Spinal cord (tissue), 10 donors: ENCODE measurements at places on chromosomes 5 and 9. TPM values are rescaled to one million over a fixed set of nuclear protein-coding genes. Genes with fewer than 3 reads are reported as not detected.

- no peak for DNase-seq
These were observed 45.9 kb upstream of the CEMIP2 start for GRCh38 chr9:71814226-71814625.

Gene PCDHGB6
- 10.6 TPM for total RNA-seq

Gene SAXO1
- 0.17 TPM for total RNA-seq

DNA sequence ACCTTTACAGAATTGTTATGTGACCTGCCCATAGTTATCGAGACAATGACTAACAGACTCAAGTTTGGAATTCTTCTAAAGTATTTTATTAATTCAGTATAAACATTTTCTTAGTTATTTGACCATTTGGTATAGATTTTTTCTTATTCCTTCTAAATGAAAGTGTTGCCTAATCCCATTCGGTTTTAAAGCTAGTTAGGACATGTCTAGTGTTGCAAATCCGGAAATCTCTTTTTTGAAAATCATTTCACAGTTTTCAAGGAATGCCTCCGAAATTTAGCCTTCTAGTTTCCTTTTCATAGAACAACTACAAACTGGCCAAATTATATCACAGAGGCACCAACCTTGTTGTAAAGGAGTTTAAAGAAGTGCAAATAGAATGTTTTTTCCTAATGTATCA is 171.8 kb downstream of the XRCC4 start:
- no peak for DNase-seq

- DNase-seq: no peak
These were observed 9.4 kb upstream of the GALNT10 start for GRCh38 chr5:154181161-154181560.

- no peak for DNase-seq
These were observed 22.0 kb upstream of the NIPBL start for GRCh38 chr5:36854402-36855140.

Gene MYMK
- total RNA-seq: not detected

Gene EIF4EBP3
- total RNA-seq: 4.5 TPM

DNA sequence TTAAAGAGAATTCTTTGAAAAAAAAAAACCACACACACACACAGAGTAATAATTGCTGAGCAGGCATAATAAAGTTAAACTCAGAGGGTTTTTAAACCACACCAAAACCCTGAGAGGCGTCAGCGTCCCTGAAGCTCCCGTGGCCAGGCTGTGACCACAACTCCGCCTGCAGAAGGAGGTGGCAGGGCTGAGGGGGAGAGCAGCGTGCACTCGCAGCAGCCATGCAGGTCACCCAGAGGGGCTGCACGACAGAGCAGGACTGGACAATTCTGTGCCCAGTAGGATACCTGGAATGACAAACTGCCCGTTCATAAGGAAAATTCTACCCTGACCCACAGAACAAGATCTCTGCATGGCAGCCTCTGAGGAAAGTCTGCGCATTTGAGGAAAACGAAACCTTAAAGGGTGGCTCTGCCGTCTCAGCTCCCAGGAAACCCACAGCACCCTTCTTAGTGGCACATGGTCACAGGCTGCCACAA is 44.0 kb downstream of the ROR2 start:
- DNase-seq: no peak

DNA sequence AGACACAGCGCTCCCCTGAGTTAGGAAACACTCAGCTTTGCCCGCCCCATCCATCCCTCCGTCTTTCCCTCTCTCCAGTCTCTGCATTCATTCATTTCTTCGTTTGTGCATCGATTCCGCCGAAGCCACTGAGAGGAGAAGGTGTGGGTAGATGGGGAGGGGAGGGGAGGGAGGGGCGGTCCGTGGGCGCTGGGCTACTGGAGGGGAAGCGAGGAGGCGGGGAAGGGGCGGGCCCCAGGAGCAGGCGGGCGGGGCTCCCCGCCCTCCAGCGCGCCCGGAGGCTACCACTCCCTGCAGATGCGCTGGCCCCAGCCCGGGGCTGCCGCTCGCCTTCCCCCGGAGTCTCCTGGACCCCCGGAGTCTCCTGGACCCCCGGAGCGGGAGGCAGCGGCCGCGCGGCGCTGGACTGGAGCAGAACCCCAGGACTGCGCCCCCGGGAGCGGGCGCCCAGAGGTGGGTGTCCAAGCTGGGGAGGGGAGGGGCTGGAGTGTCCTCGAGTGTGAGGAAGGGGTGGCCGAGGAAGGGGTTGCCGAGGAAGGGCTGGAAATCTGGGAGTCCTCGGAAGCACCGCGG is 159.5 kb downstream of the C9orf152 start:
- DNase-seq: no peak

Gene OLFM1
- total RNA-seq: 52.5 TPM

Gene LURAP1L
- total RNA-seq: 5.7 TPM

- DNase-seq: no peak
These were observed 153.0 kb downstream of the NSG2 start for GRCh38 chr5:174198541-174198940.

Gene GFI1B
- total RNA-seq: 0.50 TPM

Gene ARHGAP26
- 39.7 TPM for total RNA-seq

DNA sequence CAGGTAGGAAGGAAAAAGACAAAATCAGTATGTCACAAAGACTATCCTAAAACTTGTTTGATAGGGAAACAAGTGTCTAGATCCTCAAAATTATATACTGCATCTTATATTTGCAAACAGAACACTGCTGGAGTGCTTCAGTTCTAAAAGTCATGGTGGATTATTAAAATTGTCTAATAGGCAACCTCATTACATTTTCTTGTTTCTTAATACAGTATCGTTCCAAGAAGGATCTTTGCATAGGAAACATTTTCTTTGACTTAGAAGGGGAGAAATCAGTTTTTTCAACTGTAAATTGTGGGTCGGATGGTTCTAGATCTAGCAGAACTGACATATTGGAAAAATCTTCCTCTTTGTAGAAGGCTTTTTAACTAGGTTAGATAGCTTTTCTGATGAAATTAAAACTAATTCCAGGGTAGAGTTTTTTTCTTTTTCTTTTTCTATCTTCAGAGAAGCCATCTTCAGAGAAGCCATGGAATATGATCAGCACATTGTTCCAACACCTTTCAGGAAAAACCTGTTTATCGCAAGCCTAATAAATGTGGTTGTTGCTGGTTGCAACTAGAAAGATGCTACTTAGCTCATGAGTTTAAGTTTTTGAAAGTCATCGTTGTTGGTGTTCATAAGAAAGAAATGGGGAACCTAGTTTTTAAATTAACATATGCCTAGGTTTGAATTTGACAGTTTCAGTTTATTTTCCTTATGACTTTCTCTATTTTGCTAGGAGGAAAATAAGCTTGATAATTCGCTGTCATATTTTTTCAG is 7.4 kb downstream of the CPEB4 start:
- DNase-seq: no peak

DNA sequence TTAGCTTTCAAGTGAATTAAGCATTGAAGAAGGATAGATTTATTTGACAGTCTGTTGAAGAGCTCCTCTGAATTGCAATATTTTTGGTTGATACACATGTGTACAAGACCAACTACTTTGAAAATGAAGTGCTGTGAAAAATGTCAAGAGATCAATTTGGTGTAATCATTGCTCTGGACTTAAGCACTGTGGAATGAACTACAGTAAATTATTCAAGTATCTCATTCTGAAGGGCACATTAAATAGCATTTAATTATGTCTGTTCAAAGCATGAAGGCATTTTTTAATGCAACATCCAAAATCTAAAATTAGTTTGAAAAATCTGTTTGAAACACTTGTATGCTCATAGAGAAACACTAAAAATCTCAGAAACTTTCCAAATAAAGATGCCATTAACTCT is 107.5 kb downstream of the CDH18 start:
- no peak for DNase-seq

Gene BTNL8
- total RNA-seq: 0.11 TPM

Gene TLE1
- 65.3 TPM for total RNA-seq

GRCh38 chr9:38006163-38006562 is 62.9 kb downstream of the SHB start:
- DNase-seq: no peak

GRCh38 chr5:56979968-56980367 is 28.0 kb upstream of the MIER3 start:
- DNase-seq: no peak

Gene TAF11L10
- total RNA-seq: not detected

Gene PFN3
- not detected for total RNA-seq

DNA sequence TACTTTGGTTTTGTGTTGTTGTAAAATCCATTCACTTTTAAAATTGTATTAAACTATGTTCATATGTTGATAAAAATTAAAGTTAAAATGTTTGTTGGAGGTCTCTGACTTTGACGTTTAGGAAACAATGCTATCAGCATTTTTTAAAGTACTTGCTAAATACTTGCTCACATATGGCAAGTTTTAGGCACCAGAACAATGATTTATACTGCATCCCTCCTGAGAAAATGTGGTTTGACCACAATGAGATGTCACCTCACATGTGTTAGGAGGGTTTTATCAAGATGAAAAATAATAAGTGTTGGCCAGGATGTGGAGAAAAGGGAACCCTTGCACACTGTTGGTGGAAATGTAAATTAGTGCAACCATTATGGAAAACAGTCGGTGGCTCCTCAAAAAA is 180.8 kb downstream of the HSD17B3 start:
- DNase-seq: no peak

GRCh38 chr5:55577353-55578060 is 42.7 kb upstream of the PLPP1 start:
- no peak for DNase-seq

GRCh38 chr5:73358366-73358765 is 90.2 kb downstream of the FOXD1 start:
- no peak for DNase-seq

GRCh38 chr9:82438581-82438980 is 450.0 kb downstream of the SPATA31D1 start:
- DNase-seq: no peak

- DNase-seq: no peak
These were observed 880 bp upstream of the GFPT2 start for GRCh38 chr5:180353980-180354452.

GRCh38 chr5:54534191-54535004 is 16.8 kb downstream of the SNX18 start:
- no peak for DNase-seq

Gene GZMA
- total RNA-seq: 0.39 TPM

Gene SPINK4
- not detected for total RNA-seq

Gene COL15A1
- total RNA-seq: 91.4 TPM

- no peak for DNase-seq
These were observed 144.9 kb upstream of the EGFLAM start for GRCh38 chr5:38113456-38113855.

GRCh38 chr5:155150012-155150411 is 136.5 kb downstream of the KIF4B start:
- no peak for DNase-seq

DNA sequence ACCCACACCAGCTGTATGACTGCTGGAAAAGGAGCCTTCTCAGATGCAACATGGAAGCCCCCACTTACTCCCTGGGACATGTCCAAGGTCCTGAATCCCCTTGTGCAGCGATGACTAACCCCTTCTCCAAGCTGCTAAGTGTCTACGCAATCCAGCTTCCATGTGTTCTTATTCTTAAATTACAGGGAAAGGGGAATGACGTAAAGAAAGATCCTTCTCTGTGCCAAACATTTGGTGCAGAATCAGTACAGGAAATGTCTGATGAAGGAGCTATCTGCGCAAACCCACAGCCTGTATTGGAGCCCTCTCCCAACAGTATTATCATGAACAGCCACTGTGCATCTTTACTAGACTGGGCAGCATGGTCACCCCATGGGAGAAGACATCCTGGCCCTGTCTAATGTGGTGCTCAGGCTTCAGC is 183.2 kb downstream of the FRMD3 start:
- DNase-seq: no peak

DNA sequence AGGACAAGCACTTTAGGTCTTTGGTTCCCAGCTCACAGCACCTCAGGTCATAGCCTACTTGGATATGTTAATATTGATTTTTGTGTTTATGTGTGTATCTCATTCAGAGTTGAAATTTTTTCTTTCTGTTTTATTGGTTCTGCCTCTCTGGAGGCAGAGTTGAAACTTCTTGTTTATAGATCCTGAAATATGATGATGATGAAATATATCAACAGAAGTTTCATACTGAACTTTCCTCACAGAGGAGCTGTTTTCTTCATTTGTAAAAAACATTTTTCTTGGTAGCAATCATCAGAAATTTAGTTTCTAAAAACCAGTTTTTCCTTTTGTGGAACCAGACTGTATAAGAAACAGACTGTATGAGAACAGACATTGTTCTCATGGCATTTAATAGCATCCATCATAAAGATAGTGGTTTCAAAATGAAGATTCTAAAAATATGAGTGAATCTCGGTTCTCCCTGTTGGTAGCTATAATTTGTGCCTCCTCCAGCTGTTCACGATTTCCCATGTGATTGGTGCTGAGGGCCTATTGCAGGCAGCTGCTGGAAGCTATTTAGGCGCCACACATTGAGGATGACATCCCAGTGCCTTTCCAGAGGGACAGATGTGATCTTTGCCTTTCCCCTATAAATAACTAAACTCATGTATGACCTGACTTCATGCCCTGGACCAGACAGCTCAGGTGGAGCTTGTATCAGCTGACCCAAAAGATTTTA is 39.5 kb upstream of the CFAP157 start:
- no peak for DNase-seq

Gene IFNB1
- total RNA-seq: not detected

GRCh38 chr5:126000507-126000906 is 422.7 kb upstream of the GRAMD2B start:
- no peak for DNase-seq

DNA sequence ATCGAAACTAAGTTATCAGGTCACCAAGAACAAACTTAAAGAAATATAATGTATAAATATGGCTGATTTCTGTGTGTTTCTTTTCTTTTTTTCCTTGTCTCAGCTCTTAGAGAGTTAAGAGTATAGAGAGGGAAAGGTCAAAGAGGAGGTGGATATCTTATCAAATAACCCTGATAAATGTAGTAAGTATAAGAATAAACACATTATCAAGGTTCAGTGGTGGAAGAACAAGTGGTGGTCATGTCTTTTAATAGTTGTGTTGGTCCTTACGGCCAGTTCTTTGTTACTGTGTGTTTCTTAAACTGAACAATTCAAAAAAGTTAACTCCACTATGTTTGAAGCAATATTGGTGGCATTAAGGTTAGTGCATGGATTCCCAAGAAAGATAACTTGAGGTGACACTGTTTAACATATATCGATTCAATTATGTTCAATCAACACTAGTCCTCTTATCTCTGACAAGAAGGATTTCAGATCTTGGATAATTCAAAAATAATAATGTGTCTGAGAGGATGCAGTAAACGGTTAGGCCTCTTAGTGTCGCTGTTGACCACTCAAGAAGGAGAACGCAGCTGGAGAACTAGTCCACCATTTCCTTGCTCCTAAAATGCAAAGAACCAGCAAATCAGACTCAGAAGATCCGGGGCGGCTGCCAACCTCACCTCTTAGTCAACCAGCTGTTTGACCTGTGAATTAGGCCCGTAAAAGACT is at the start of gene PCDHGA3:
TSS of gene PCDHGA3 (plus strand) at position 588 of the 711 bp plus-strand sequence. CDS start 205 bp downstream, outside the sequence.
- DNase-seq: no peak
